ENCODE measurements at places on chromosomes 2 and 18.
A peak's percentile ranks its signal among the peaks of the same experiment; 100 is the strongest.

GRCh38 chr2:26550276-26551015 lies 72.5 kb upstream of the OTOF start:
- no peak for DNase-seq

GRCh38 chr2:112541315-112542122 lies 746 bp upstream of the POLR1B start:
- DNase-seq = peak; percentile 92

- no peak for DNase-seq
Observed at GRCh38 chr2:37326285-37326684, 1.7 kb upstream of the PRKD3 start.

DNA sequence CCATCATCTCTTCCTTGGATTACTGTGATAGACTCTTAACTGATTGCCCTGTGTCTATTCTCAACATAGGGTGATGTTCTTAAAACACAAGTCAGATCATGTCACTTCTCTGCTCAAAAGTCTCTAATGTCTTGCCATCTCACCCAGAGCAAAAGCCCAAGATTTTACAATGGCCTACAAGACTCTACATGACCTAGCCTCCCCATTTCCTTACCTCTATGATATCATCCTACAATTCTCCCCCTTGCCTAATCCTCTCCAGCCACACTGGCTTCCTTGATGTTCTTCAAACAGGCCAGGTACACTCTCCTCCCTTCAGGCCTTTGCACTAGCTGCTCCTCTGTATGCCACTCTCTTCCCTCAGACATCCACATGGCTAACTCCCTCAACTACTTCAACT lies 55.1 kb downstream of the ROCK1 start:
- no peak for DNase-seq

GRCh38 chr2:141589314-141589713 lies 541.5 kb downstream of the LRP1B start:
- no peak for DNase-seq

- no peak for DNase-seq
Observed at GRCh38 chr2:239053801-239054503, 206.1 kb downstream of the TWIST2 start.

- no peak for DNase-seq
Observed at GRCh38 chr2:162153608-162154224, 1.7 kb upstream of the GCG start.

DNA sequence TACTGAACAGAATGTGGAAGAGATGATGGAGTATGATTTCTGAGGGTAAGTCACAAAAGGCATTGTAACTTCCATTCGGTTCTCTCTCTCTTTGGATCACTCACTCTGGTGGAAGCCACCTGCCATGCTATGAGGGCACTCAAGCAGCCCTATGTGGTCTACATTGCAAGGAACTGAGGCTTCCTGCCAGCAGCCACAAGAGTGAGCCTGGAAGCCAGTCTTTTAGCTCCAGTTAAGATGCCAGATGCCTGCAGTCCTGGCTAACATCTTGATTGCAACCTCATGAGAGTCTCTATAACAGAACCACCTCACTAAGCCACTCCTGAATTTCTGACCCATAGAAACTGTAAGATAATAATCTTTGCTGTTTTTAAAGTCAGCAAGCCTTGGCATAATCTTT lies 935.7 kb downstream of the LRP1B start:
- DNase-seq = no peak

DNA sequence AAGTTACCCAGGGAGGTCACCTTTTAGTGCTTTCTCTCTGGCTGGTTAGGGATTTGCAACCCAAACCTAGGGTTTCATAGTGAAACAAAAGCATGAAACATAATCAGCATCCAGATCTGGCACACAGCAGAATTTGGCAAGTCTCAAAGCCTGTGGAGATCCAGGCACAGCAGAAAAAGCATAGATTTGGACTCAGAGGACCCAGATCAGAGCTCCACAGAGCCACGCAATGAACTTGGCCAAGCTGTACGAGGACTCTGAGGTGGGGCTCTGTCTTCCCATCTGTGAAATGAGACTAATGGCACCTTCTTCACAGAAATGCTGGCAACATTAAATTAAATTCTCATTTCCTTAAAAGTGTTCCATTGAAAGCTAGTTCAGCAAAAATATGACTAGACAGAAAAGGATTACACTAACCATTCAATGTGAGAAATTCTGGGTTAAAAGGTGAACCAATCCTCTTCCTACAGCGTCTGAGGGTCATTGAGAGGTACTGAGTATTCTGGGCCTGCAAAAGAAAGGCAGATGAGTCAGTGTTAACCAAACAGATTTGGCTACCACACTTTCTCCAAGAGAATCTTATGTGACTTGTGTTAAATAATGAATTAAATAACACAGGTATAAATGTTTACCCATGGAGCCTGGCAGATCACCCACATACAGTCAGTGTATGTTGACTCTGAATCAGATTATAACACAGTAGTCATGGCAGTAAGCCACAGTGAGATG lies 266.3 kb downstream of the MREG start:
- DNase-seq = no peak

GRCh38 chr18:58139459-58140386 lies 95.7 kb downstream of the NEDD4L start:
- no peak for DNase-seq

DNA sequence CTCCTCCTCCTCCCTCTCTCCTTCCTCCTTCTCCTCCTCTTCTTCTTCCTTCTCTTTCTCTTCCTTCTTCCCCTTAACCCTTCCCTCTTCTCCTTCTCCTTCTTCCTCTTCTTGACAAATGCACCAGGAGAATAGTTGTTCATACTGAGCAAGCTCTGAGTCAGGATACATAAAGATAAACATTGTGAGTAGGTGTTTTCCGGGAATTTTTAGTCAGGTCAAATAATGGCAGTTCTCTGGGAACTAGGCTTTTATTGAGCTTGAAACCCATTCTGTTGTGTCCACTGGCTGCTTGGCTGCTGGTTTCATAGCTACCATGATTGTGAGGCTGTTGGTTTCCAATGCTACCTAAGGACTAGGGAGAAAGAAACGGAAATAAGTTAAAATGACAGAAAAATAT lies 1144.7 kb upstream of the DDX18 start:
- DNase-seq = no peak

DNA sequence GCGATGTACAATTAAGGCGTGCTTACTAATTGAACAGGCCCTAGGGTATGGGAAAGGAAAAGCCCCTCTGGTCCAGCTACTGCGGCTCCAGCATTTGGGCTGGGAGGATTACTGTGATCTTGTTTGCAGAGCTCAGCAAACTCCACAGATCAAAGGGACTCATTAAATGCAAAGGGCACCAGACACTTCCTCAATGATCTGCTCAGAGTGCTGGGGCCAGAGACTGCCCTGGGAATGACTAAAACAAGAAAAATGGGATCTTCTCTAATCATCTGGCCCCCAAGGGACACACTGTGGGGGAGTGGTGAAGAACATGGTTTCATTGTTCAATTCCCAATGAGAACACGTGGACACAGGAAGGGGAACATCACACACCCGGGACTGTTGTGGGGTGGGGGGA lies 85.0 kb downstream of the MARCHF4 start:
- DNase-seq = no peak

DNA sequence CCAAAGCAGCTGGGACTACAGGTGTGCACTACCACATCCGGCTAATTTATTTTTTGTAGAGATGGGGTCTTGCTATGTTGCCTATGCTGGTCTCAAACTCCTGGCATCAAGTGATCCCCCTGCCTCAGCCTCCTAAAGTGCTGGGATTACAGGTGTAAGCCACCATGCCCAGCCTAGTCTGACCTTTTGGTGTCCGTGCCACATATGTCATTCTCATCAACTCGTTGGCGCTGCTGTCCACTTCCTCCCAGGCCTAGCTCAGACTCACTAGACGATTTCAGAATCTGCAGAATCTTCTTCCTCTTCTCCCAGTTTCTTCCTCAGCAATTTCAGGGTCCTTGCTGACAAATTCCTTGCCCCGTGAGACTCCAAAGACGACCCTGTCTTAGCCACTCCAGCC lies 39.8 kb upstream of the DNMT3A start:
- no peak for DNase-seq

DNA sequence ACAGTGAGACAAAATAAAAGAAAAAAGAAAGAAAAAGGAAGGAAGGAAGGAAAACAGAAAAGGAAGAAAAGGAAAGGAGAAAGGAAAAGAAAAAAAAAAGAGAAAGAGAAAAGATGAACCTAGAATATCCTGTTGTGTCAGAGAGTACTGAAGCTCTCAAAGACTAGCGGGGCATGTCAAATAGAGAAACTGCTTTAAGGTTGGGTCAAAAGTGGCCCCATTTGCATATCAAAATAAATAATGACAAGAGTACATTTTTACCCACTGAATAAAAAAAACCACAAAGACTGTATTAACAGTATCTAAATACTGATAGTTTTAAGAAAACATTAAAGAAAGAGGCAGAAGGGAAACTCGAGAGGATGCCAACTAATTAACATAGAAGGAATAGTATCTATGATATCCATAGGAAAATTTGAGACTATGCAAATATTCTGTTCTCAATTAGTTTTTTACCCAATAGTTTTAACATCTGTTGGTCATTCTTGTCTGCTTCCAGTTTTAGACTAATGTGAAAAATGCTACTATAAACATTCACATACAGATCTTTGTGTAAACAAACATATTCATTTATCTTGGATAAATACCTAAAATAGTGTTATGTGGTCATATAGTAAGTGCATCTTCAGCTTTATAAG lies 53.2 kb downstream of the SFXN5 start:
- no peak for DNase-seq

DNA sequence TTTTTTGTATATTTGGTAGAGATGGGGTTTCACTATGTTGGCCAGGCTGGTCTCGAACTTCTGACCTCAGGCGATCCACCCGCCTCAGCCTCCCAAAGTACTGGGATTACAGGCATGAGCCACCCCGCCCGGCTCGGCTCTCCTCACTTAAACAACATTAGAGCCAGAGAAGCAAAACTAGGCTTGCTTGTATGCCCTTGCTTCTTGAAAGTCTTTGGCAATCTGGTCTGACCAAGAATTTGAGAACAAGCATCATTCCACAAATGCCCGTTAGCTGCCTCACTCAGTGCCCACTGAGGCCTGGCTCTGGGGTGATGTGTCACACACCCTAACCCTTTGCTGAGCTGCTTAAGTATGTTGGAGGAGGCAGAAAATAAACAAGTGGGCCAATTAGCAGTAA lies 33.5 kb downstream of the SOWAHC start:
- DNase-seq = no peak

GRCh38 chr2:237154884-237155851 lies 69.5 kb downstream of the COPS8 start:
- DNase-seq = peak; percentile 13

- DNase-seq = no peak
Observed at GRCh38 chr2:140842110-140842509, 1288.7 kb downstream of the LRP1B start.

GRCh38 chr18:42644729-42645131 lies 470.8 kb downstream of the RIT2 start:
- DNase-seq = no peak

GRCh38 chr2:5982193-5982902 lies 290.2 kb downstream of the SOX11 start:
- DNase-seq = no peak

GRCh38 chr2:8134473-8134932 lies 547.4 kb upstream of the ID2 start:
- DNase-seq = no peak

GRCh38 chr2:13240789-13241487 lies 524.2 kb downstream of the TRIB2 start:
- DNase-seq = no peak

DNA sequence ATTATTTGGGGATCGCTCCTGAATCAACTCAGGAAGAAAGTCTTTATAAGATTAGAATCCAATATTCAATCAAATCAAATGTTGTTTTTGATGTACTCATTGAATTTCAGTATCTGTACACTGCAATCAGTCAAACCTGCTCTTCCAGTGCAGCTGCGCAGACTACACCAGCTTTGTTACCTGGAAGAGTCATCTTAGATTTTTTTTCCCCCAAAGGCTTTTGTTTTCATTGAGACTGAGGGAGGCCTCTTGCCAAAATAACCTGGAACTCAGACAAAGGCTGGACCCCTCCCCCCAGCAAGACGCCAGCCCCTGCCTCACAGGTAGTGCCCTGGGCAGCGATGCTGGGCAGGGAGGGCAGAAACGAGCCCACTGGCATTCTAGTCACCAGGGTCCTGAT lies 74.8 kb downstream of the ARHGEF4 start:
- no peak for DNase-seq

DNA sequence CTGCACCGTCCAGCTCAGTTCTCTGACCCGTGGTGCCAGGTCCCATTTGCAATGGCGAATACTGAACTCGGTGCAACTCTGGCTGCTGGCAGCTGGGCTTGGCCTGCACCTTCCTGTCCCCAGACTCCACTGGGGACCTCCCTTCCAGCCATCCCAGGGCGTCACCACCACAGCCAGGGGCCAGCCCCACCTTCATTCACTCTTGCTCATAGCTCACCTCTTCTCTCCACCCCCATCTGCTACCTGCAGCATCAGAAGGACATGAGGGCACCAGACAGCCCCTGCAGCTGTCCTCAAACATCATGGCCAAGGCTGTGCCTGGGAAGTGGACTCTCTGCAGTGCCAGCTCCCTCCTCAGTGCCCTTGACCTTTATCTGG lies 16.2 kb upstream of the ALPI start:
- no peak for DNase-seq

- peak; percentile 33 for DNase-seq
Observed at GRCh38 chr18:22088029-22088428, 81.4 kb upstream of the GATA6 start.

- no peak for DNase-seq
Observed at GRCh38 chr2:196792865-196793264, 6.6 kb downstream of the GTF3C3 start.

GRCh38 chr2:144310889-144311608 lies 208.9 kb downstream of the ZEB2 start:
- DNase-seq = no peak

- no peak for DNase-seq
Observed at GRCh38 chr18:59760212-59760611, 63.0 kb upstream of the CCBE1 start.

- DNase-seq = no peak
Observed at GRCh38 chr2:135775420-135775819, 33.8 kb downstream of the UBXN4 start.

GRCh38 chr2:205463466-205464025 lies 218.8 kb upstream of the NRP2 start:
- DNase-seq = no peak

GRCh38 chr2:143162123-143162837 lies 33.1 kb downstream of the ARHGAP15 start:
- DNase-seq = no peak

GRCh38 chr2:85439025-85439472 lies 20.5 kb downstream of the SH2D6 start:
- DNase-seq = no peak
